PC-9 (cell line): ENCODE measurements at places on chromosomes 3 and 15. TPM values are rescaled to one million over a fixed set of nuclear protein-coding genes. Genes with fewer than 3 reads are reported as not detected.

DNA sequence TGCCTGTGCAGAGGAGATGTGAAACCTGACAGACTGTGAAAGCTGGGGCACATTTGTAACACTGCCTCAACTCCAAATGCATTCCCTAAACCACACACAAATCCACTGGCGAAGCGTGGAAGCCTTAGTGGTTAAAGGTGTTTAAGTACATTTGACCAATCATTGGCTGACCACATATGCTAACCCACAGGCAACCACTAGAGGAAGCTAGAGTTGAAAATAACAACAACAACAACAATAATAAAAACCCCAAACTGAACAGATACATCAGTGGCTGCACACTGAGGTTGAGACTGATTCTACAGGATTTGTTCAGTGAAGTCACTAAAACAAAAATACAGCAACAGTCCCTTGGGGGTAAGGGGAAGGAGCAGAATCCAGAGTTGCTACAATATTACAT, 129.7 kb downstream of the TJP1 start:
- no peak overlapping the region for H3K4me3 ChIP-seq
- H3K27me3 ChIP-seq: no peaks in the 10 kb centered on the region
- no peak for DNase-seq
- no peaks in the 10 kb centered on the region for H3K36me3 ChIP-seq

GRCh38 chr15:52421029-52421428, 107.7 kb downstream of the MYO5A start:
- H3K4me3 ChIP-seq: no peak overlapping the region
- H3K27ac ChIP-seq: no peak overlapping the region
- no peaks in the 10 kb centered on the region for H3K4me1 ChIP-seq
- DNase-seq: no peak

DNA sequence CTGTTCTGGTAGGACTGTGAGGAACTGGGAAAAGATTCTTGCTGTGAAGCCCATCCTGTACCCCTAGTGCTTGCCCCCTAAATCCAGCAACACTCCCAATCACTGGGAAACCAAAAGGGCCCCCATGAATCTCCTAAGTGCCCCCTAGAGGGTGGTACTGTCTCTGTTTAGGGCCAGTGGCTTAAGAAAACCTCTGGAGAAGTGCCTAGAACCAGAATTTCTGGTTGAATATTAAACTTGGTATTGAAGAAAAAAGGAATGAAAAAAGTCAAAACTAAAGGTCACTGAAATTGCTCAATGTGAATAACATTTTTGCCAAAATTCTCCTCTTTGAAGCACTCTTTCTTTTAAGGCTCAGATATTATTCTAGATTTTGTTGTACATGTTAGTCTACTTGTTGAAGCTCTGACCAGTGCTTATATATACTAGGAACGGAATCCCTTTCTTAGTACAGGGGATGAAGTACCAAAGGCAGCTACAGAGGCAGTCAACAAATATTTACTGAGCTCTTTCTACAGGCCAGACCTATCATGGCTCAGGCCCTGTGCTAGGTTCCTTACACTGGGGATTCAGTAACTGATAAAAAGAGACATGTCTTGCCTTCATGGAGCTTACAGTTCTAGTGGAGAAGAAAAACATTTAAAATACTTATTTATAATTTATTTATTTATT, 138.8 kb downstream of the MYLK start:
- no peak for DNase-seq
- peaks cover 14% of the 10 kb centered on the region for H3K4me1 ChIP-seq
- H3K27ac ChIP-seq: no peak overlapping the region
- no peak overlapping the region for H3K4me3 ChIP-seq

DNA sequence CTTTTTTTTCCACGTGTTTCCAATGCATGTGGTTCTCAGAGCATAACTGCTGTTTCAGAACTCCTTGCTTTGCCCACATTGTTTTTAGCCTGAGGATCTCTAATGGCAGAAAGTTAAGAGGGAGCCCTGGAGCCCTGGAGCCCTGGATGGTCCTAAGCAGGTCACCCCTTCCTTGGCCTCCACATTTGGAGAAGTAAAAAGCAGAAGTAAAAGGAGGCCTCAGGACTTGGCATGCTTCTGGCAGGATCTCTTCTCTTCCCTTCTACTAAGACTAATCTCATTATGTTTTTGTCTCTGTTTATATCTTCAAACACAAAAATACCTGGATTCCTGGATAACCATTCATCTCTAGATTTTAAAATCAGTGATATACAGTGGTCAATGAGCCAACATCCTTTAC, 50.1 kb downstream of the P2RY1 start:
- no peaks in the 10 kb centered on the region for H3K36me3 ChIP-seq
- H3K4me3 ChIP-seq: no peak overlapping the region
- H3K4me1 ChIP-seq: no peaks in the 10 kb centered on the region
- no peak overlapping the region for H3K27ac ChIP-seq

- peaks cover 26% of the 10 kb centered on the region for H3K4me1 ChIP-seq
- no peak overlapping the region for H3K27ac ChIP-seq
- peak; percentile 50 for DNase-seq
These were observed 4.2 kb upstream of the WNT5A start for GRCh38 chr3:55491296-55491816.

DNA sequence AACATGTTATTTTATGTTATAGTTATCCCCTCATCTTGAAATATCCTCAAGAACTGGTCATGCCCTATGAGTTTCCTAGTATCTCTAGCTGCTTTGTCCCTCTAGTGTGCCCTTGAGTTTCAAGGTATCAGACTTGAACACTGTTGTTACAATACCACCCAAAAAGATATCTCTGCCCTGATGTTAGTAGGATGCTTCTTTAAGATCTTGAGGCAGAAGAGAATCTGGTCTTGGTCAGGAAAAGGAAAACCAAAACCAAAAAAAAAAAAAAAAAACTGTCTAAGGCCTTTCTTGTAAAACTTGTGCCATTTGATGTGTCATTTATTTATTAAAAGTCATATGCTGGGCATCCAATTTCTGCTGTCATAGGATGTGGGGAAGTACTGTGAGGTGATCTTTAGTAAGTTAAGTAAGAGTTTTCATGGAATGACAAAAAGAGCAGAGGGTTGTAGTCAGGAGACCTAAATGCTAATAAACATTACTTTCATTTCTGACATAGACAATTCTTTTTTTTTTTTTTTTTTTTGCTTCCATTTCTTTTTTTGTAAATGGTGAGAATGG, 229.7 kb downstream of the NECTIN3 start:
- no peak overlapping the region for H3K27ac ChIP-seq
- DNase-seq: no peak
- no peaks in the 10 kb centered on the region for H3K36me3 ChIP-seq

GRCh38 chr3:194588741-194589140, 44.5 kb downstream of the TMEM44 start:
- no peak overlapping the region for H3K27ac ChIP-seq
- H3K36me3 ChIP-seq: peaks cover 5% of the 10 kb centered on the region; the same call in 1 of the 2 replicates
- peaks cover 25% of the 10 kb centered on the region for H3K4me1 ChIP-seq

DNA sequence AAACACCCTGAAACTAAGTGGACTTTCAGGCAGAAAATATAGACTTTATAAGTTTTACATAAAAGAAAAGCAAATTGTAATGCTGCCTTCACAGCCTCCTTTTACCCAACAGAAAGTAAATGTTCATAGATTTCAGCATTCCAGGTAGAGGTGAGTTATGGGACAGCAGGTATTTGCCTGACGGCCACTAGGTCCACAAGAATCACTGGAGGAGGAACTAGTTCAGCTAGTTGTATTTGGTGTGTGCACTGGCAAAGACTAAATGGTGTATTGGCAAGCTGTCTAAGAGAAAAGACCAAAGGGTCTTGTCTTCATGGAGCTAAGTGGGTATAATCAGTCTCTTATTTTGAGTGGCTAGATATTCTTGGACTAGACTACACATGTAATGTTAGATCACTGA, 34.2 kb downstream of the ZNF654 start:
- H3K27ac ChIP-seq: no peak overlapping the region
- H3K4me1 ChIP-seq: no peaks in the 10 kb centered on the region
- no peak overlapping the region for H3K4me3 ChIP-seq
- H3K36me3 ChIP-seq: peaks cover 10% of the 10 kb centered on the region
- DNase-seq: no peak

- no peak overlapping the region for H3K27ac ChIP-seq
- H3K4me1 ChIP-seq: no peaks in the 10 kb centered on the region
- H3K27me3 ChIP-seq: no peaks in the 10 kb centered on the region
- DNase-seq: no peak
- H3K4me3 ChIP-seq: no peak overlapping the region
- no peaks in the 10 kb centered on the region for H3K36me3 ChIP-seq
These were observed 423.1 kb downstream of the CNTN6 start for GRCh38 chr3:1515882-1516281.

Gene XYLB
- total RNA-seq: 2.4 and 4.2 TPM in 2 replicates

Gene TMEM158
- 7.5 and 11.9 TPM in 2 replicates for total RNA-seq
